ENCODE measurements at places on chromosomes 7 and 10.

GRCh38 chr7:7618410-7618809 is 22.1 kb upstream of the UMAD1 start:
- no peak for DNase-seq

- no peak for DNase-seq
These were observed 213.6 kb upstream of the TBX20 start for GRCh38 chr7:35467456-35467978.

GRCh38 chr10:50565301-50566083 is 58.3 kb downstream of the SGMS1 start:
- no peak for DNase-seq

DNA sequence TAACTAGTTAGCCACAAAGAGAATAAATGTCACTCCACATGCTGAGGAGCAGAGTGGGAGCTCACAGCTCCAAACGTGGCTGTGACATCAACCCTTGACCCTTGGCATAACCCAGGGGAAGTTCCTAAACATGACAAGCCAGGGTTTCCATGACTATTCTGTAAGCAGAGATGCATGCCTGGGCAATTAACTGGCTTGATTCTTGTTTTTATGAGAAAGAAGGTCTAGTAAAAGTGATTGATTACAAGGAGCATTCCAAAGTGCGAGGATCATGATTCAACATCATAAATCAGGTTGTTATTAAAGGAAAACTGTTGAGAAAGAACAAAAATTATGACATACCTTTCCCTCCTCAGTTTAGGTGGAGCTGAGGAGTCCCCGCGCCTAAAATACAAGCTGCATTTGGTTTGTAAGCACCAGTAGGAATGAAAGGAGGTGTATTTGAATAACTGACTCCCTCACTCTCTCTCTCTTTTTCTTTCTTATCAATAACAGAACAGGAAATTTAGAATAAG is 108.4 kb downstream of the SFMBT2 start:
- DNase-seq: no peak

GRCh38 chr7:83486536-83486935 is 162.4 kb downstream of the SEMA3E start:
- no peak for DNase-seq

GRCh38 chr7:27249724-27250556 is 7.3 kb downstream of the EVX1 start:
- DNase-seq: no peak

DNA sequence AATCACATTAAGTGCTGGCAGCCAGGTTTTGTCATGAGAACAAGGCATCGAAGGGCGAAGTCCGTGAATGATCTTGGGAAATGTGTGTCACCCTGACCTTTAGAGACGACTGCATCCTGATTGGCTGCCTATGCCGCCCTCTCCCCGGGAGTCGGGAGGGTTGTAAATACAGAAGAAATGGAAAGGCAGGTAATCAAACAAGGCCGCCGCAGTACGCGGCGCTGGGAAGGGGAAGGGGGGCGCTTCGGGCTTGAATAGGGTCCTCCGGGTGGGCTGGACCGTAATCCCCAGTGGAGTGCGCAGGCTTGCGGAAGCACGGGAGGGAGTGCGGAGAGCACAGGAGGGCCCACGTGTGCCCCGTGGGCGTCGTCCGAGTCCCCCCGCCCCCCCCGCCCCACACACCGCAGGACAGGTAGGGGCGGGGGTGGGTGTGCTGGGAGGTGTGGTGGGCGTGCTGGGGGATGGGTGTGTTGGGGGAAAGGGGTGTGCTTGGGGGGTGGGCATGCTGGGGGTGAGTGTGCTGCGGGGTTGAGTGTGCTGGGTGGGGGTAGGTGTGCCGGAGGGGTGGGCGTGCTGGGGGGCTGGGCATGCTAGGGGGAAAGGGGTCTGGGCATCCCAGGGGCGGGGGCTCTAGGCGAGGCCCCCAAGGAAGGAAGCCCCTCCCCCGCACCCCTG is 169.4 kb downstream of the ARHGAP12 start:
- peak; percentile 73 for DNase-seq
